ENCODE measurements at places on chromosomes 3 and 15.

DNA sequence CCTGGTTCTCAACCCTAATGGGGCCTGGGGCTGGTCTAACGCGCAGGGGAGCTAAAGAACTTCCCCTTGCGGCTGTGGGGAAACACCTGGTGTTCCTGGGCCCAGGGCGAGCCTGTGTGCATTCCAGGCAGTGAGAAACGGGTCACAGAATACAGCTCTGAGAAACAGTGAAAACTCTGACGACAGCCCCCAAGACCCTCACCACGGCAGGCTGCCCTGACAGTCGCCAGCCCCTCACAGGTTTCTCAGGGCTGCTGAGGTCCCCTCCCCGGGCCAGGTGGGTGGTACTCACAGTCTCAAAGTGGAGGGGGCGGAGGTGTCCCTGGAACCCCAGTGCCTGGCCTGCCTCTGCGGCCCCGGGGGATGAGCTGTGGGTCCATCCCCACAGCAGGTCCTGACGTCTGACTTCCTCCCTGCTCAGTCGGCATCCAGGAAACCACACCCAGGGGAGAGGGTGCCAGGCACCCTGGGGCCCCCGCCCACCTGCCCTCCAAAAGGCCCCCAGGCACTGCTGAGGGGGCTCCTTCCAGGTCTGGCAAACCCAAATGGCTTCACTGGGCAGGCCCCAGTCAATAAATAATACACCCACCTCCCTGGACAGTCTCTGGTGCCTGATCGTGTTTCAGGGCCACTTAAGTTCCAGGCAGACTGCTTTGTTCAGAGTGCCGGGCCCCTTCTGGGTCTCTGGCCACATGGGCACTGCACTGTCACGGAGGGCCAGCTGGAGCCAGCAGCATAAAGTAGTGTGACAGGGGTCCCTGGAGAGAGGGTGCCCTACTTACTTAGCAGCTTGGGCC, 57.7 kb downstream of the IQSEC1 start:
- peak; percentile 61 for DNase-seq

- DNase-seq = no peak
These were observed 12.0 kb downstream of the TATDN2 start for GRCh38 chr3:10260211-10260701.

- DNase-seq = no peak
These were observed 29.4 kb upstream of the SLITRK3 start for GRCh38 chr3:165225604-165226003.

GRCh38 chr15:64004587-64004986, 41.7 kb downstream of the DAPK2 start:
- no peak for DNase-seq

GRCh38 chr3:156161172-156161571, 40.8 kb downstream of the KCNAB1 start:
- DNase-seq = peak; percentile 22

DNA sequence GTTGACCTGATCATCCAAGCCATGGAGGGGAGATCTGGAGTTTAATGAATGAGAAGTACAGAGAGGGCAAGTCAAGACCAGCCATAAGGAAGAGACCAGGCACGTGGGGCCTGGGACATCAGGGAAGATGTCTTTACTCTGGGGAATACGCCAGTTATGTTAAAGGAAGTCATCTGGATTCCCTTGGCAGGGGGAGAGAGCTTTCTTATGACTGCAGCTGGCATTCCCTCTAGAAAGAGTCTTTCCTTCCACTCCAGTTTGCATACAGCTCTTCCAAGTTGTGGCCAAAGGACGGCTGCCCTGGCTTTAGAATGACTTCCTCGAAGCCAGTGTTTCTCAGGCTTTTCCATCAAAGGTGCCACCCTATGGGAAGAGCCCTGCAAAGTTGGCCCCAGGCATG, 93.6 kb upstream of the AGBL1 start:
- DNase-seq = no peak

GRCh38 chr3:140360332-140360731, 317.5 kb upstream of the TRIM42 start:
- no peak for DNase-seq

GRCh38 chr15:76787273-76787672, 117.9 kb downstream of the SCAPER start:
- no peak for DNase-seq

DNA sequence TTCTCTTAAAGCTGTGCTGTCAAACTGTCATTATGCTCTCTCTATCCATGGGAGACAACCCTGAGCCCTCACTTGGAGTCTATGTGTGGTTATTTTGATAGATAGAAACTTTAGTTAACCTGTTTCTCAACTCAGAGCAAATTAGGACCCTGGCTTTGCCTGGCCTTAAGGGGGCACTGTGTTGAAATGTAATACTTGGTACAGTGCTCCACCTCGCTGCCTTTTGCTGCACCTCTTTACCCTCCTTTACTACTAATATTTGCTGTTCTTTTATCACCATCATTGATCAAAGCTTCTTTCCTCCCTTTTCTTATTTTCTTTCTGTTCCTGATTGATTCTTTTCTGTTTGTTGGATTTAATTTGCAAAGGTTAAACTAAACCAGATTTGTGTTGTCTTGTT, 34.3 kb downstream of the STT3B start:
- DNase-seq = no peak

DNA sequence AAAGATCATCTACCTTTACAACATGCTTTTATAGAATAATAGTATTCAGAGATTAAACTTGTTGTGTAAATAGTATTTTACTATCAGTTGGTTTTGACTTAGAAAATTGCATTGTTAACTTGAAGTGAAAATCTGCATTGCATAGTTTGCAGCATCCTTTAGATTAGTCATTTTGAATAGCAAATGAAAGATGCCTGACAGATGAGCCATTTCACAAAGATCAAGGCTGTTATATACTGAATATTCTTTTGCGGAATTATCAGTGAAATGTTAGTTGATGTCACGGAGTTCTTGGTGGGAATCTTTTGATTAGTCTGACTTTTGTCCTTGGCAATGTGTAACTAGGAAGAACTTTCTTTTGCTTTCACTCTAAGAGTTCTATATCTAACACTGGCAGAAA, 24.5 kb downstream of the RSRC1 start:
- no peak for DNase-seq
